ENCODE measurements at places on chromosomes 5 and 9.

DNA sequence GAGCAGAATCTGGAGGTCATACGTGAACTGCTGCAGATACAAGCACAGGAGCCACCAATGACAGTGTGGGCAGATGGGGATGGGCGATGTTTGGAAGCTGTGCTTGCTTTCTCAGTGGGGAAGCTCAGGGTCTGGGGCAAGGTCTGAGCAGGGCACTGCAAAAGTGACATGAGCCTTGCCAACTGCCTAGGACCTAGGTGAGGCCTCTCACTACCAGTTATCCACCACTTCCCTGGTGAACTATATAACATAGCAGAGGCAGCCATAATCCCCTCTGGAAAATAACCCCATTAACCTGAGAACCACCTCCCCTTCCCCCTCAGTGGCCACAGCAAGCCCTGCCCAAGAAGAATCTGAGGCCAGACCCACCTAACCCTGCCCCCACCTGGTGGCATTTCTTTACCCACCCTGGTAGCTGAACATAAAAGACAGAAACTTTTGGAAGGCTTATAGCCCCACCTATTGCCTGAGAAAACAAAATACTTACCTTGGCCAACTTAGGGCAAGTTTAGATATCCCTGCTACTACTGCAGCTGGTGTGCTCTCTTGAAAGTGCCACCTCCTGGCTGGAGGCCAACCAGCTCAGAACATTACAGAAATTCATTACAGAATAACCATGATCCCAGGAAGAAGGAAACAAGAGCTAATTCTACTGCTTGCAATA is 18.8 kb upstream of the SPEF2 start:
- DNase-seq, result no peak

DNA sequence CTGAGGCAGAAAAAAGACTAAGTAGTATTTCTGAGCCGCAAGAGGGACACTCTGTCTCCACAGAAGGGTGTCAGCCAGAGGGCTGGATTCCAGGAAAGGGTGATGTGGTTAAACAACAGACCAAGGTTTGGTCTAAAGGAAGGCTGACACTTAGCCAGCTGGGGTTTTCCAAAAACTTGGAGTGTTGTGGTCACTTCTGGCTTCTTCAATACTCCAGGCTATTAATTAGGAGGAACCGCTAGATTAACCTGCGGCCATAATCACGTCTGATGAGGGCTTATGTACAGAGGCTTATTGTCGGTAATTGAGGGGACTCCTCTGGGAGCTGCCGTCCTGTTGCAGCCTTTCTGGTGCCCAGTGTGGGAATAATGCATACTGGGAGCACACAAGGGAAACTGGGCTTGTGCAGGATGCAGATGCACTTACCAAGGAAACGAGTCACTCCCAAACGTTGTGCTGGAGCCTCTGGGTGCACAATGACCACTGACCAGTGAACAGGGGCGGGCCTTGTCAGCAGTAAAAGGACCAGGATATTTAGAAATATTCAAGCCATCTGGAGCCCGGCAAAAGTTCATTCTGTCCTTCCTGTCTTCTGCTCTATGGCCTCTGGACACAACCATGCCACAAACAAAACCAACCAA is 70.2 kb upstream of the TUT7 start:
- DNase-seq, result no peak

GRCh38 chr5:77168879-77169244 is 41.6 kb upstream of the PDE8B start:
- no peak for DNase-seq

- no peak for DNase-seq
Measured at GRCh38 chr5:80623999-80624398, 30.5 kb upstream of the MSH3 start.

GRCh38 chr9:116417464-116417863 is 263.9 kb downstream of the PAPPA start:
- no peak for DNase-seq

- DNase-seq, result no peak
Measured at GRCh38 chr9:95834281-95834907, 41.1 kb upstream of the ERCC6L2 start.

DNA sequence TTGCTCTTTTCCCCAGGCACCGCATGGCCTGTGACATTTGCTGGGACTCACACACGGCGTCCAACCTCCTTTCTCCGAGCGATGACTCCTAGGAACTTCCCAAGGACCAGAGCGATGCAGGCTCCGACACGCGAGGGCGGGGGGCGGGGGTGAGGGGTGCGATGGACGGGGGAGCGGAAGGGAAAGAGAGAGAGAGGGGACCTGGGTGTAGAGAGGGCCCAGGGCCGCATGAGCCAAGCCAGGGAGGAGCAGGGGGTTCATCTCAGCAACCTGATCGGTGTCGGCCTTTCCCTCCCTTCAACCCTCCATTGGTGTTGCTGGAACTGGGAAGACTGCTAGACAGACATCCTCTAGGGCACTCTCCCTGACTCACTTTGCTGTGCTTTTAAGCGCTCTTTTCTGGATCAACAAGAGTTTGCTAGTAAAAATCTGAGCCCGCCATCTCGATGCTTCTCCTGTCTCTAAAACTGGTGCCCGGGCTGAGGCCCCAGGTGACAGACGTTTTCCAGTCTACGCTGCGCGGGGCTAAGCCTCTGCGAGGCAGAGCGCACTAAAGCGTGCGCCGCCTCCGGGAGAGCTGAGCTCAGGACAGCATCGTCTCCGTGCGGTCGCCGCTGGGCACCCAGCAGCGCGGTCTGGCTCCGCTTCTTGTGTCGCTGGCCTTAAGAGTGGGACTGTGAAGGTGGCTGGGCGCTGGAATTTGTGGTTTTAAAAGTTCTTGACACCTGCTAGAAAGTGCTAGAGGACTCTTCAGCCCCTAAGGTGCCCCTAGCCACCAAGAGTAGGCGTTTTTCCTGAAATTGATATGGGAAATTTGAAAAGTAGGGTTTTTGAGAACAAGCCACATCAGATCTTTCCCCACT is 1.0 kb upstream of the TSLP start:
- DNase-seq, result peak; percentile 79

GRCh38 chr9:127720031-127720864 is 4.4 kb downstream of the TTC16 start:
- peak; percentile 65 for DNase-seq

DNA sequence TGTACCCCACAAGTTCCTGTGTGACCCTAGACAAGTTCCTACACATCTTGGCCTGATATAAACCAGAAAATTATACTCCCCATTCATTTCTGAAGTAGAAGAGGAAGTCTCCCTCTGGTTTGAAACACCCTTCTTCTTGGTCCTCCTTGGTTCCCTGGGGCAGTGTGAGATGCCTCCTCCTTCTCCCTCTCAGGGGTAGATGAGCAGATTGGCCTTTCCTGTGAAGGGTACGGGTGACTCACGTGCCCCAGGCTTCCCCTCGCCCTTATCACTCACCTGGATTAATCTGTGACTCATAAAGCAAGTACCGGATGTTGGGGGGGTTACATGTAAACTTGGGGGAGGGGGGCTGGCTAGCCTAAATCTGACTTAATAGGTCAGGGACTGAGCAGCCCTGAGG is 11.1 kb upstream of the AQP3 start:
- no peak for DNase-seq

GRCh38 chr5:97752871-97753270 is 569.8 kb upstream of the RIOK2 start:
- no peak for DNase-seq

GRCh38 chr9:14482856-14483255 is 168.9 kb upstream of the NFIB start:
- DNase-seq, result no peak

DNA sequence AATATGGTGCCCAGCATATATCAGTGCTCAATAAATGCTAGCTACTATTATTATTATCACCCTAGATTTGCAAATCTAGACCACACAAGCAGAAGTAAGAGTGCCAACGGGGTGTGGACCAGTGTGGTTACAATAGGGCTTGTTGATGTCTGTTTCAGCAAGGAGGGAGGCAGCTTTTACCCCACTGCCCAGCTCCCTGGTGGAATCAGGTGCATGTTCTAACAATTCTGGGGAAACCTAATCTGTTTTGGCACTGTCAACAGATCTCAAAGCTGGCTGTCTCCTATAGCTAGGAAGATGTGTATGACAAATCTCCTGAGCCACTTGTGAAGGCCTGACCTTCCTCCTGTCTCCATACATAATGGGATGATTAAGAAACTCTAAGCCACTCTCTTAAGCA is 5.7 kb downstream of the TGFBI start:
- DNase-seq, result peak; percentile 20

DNA sequence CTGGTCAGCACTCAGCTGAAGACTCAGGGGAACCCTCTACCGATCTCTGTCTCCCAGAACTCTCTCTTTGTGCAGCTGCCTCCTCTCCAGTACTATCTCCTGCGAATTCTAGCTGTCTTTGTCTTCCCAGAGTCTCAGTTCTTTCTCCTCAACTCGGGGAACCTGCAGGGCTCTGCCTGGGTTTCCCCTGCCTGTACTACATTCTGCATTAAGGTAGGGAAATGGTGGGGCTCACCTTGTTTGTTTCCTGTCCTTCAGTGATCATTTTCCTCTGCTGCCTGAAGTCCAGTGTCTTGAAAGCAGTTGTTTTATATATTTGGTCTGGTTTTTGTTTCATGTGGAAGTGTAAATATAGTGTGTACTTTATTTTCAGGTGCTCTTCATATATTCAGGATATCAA is 43.1 kb upstream of the IGFBPL1 start:
- no peak for DNase-seq

DNA sequence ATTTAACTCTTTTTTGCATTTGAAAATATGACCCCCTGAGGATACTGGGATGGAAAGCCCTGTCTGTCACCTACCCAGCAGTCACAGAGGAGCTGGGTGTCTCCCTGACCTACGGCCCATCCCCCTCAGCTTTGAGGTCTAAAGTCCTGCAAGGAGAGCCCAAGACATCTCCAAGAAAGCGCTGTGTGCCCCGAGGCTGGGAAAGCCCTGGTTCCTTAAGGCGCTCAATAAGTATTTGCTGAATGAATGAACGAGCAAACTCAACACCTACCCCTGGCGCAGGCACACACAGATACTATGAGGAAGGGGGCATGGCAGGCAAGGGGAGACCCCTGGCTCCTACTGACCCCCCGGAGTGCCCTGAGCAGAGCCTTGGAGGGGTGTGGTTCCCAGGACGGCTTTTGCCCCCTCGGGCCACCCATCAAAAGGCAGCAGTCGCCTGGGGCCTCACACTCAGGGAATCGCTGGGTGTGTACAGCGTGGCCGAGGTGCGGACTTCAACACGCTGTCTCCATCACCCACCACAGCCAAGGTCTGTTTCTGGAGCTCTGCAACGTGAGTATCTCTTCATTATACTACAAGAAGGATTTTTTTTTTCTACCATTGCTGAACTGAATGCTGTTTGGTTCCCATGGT is 211.6 kb downstream of the ERCC6L2 start:
- no peak for DNase-seq

DNA sequence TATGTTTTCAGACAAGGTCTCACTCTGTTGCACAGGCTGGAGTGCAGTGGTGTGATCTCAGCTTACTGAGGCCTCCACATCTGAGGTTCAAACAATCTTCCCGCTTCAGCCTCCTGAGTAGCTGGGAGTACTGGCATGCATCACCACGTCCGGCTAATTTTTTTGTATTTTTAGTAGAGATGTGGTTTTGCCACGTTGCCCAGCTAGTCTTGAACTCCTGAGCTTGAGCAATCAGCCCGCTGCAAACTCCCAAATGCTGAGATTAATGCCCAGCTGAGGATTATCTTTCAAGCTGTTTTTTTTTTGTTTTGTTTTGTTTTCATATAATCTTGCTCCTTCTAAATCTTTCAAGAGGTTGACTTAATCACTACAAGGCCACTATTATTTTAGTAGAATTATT is 47.3 kb upstream of the SLC28A3 start:
- no peak for DNase-seq

DNA sequence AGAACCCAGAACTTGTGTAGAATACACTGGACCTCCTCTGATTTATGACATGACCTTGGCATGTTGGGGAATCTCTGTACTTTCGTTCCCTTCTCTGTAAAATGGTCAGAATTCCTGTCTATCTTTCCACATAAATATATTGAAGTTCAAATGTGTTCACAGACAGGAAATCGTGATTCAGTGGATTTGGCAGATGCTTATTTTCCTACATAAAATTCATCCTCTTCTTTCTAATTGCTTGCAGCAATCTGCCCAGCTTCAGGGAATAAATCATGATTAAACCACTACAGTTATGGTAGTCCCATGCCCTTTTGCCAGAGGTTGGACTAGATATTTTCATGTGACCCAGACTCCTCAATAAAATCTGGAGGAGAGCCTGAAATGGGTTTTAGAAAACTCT is 52.1 kb upstream of the ARL15 start:
- no peak for DNase-seq

All from posterior vena cava (tissue), 2 donors.